ENCODE measurements at places on chromosomes 1 and 21.

GRCh38 chr1:203388683-203389082 is 37.8 kb upstream of the FMOD start:
- no peak for DNase-seq

DNA sequence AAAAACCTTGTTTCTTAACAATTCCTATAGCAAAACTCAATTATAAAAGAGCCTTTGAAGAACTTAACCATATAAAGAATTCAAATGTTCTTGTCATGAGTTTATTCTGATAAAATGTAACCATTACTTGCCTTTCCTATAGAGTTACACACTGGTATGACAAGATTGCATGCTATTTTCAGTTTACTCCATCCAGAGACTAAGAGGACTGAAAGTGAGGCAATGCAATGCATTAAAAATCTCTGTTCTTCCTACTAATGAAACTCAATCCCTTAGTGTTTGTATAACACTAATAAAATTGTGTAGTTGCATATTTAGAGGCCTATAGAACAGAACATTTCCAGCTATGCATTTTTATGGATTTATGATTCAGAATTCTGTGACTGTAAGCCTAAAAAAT is 88.1 kb downstream of the COP1 start:
- DNase-seq: no peak

DNA sequence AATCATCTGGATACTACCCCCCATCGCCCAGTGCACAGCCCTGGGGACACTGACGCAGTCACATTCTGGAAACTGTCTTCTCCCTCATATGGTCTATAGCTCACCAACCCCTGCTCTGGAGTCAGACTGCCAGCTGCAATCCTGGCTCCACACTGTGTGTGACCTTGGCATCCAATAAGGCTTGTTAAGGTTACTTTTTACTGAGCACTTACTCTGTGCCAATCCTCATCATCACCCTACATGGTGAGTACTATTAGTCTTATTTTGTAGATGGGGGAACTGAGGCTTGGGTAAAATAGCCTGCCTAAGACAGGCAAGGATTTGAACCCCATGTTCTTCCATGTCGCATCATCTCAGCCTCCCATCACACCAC is 34.9 kb downstream of the AHDC1 start:
- DNase-seq: no peak

DNA sequence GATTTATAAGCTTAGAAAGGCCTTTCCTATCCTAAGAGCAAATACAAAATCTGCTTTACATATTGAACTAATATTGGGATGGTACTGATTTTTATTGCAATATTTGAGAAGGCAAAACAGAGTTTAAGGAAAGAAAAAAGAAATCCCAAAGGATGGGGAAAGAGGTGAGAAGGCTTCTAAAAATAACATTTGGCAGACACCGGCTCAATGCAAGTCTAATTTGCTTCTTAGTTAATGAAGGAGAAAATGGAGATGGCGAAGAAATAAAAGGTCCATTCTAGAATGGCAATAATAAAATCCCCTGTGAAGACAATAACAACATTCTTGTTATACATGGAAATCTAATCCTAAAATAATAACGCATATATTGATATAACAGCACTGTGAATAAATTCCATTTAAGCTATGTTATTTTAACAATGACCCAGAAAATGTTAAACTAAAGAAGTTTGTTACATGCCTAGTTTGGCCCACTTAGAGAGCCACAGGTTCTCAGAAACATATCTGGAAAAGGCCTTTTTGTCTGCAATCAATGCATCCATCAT is 117.7 kb downstream of the HLCS start:
- DNase-seq: no peak

GRCh38 chr1:150332651-150333290 is 11.4 kb downstream of the PRPF3 start:
- DNase-seq: no peak

- DNase-seq: no peak
These were observed at the start of gene TNNT2 for GRCh38 chr1:201377611-201378092. TSS of gene TNNT2 (minus strand) at chr1:201377680. CDS start at chr1:201373254, 4,426 bp downstream.

DNA sequence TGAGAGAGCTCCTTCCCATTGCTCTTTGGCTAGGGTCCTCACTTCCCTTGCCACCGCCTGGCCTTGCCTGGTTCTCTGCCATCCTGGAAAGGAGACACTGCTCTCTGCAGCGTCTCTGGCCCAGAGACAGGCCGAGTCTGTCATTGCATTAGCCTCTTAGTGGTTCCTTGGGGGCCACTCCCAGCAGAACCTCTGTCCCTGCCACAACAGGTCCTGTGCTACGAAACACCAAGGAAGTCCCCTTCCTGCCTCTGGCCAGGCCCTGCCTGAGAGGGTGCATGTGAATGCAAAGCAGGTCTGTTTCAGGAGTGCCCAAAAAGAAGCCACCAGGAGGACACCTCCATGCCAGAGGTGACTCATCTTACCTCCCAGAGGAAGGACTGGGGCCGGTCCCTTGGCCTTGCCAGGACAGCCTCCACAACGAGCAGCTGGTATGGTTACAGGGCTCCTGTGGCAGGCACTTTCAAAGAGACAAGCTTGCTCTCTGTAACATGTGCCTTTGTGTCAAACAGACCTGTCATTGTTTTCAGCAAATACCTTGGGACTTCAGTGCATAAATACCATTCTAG is 59.6 kb downstream of the VPS26C start:
- DNase-seq: no peak

- no peak for DNase-seq
These were observed 75.5 kb upstream of the RAB3GAP2 start for GRCh38 chr1:220347654-220348175.

DNA sequence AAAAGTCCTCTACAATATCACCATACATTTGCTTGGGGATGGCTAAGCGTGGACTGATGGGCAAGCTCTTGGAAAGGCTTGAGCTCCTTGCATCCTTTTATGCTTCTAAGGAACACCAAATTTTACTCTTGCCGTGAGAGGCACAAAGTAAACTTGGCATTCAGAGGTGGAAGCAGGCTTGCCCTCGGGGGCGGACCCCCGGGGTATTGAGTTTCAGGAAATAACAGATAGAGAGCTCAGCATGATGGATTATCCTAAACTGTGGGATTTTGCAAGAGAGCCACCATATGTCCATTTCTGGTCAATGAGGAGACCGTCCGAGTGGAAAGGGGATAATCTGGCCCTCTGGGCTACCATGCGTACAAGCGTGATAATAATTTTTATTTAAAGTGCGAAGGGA is 14.0 kb downstream of the IFI16 start:
- DNase-seq: no peak

- DNase-seq: no peak
These were observed 65.5 kb downstream of the CASZ1 start for GRCh38 chr1:10730985-10731384.

GRCh38 chr1:31361607-31362006 is 11.3 kb downstream of the FABP3 start:
- no peak for DNase-seq

DNA sequence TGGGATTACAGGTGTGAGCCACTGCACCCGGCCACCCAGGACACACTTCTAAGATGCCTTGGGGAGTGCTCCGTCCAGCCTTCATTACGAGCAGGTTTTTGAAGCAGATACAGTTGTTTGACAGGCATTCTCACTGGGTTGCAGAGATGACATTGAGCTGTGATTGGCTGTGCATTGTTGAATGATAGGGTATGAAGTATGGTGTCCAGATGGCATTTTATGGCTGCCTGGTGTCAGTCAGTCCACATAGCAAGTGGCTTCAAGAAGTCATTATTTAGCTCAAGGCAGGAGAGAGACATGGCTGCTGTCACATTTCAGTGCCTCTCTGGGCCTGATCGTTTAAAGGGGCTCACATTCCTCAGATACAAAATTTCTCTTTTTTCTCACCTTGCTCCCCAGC is 14.8 kb upstream of the PADI2 start:
- DNase-seq: no peak

GRCh38 chr21:44949779-44950198 is 10.0 kb downstream of the SLX9 start:
- peak; percentile 84 for DNase-seq

GRCh38 chr21:38170283-38170682 is 86.5 kb upstream of the KCNJ15 start:
- no peak for DNase-seq

GRCh38 chr1:2837823-2838222 is 36.3 kb upstream of the TTC34 start:
- DNase-seq: no peak

GRCh38 chr1:205028924-205029323 is 14.1 kb upstream of the CNTN2 start:
- DNase-seq: no peak

DNA sequence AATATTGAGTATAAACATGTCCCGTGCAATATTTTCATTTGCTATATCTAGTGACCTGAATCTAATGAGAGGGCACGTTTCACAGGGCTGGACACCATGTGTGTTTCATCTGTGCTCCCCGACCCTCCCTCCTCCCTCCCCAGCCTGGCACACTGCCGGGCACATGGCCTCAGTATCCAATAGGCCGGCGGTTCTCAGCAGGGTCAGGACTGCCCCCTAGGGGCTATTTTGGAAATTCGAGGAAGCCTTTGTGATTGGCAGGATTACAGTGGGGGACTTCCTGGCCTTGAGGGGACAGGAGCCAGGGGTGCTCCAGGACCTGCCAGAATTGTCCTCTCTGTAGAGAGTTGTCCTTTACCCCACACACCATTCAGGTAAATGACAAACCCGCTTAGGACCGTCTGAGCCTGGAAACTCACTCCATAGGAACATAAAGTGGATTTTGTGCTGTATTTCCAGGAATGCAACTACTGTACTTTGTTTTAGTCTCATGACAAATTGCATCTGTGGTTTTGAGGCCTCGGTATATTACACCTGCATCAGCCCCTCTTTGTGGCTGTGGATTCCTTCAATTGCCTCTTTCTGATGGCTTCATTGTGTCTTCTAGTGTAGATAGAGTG is 109.5 kb upstream of the SIM2 start:
- no peak for DNase-seq

GRCh38 chr1:30023339-30024022 is 699.9 kb downstream of the MATN1 start:
- no peak for DNase-seq

DNA sequence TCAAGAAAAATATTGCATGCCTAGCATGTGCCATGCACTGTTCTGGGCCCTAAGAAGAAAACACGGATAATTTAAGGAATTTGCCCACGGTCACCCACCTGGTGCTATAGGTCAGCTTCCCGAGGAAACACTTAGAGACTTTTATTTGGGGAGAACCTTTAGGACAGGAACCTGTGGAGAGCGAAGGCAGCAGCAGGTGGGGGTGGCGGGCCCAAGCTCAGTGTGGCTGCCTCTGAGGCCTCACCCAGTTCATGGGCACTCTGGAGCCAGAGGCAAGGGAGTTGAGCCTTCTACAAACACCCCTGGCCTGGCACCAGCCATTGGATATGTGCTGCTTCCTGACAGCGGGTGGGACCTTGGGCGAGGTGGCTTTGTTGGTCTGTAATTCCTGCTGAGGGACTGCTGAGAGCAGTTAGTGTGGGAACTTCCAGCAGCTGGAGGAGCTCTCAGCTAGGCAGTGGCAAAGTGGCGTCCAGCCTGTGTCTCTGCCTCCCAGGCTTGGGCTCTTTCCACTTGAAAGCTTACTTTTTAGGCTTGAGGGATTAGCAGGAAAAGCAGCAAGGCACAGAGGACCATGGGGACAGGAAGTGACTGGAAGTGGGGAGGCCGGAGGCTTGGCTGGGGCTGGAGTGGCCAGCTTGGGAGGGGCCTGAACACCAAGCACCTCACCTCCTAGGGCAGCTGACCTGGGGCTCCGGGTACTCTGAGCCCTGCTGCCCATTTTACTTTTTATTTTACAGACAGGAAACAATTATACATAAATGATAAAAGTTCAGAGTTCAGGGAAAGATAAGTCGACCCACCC is 19.1 kb downstream of the MRPL37 start:
- no peak for DNase-seq

GRCh38 chr1:28986306-28986910 is 72.0 kb downstream of the EPB41 start:
- DNase-seq: no peak

- no peak for DNase-seq
These were observed 21.0 kb upstream of the PADI2 start for GRCh38 chr1:17140279-17140678.

DNA sequence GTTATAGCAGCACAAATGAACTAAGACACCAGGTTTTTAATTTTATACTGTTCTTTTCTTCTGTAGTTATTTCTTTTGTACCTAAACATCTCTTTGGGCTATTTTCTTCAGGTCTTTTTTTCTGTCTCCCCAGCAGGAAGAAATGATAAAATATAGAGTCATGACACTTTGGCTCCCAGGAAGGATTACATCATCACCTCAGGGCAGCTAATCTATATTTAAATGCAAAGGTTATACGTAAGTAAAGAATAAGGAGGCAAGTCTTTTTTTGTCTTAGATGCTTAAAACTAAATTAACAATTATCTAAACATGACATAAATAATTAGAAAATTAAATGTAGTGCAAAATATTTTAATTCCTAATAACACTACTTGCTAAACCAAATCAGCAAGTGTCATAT is 57.0 kb downstream of the WARS2 start:
- DNase-seq: no peak

DNA sequence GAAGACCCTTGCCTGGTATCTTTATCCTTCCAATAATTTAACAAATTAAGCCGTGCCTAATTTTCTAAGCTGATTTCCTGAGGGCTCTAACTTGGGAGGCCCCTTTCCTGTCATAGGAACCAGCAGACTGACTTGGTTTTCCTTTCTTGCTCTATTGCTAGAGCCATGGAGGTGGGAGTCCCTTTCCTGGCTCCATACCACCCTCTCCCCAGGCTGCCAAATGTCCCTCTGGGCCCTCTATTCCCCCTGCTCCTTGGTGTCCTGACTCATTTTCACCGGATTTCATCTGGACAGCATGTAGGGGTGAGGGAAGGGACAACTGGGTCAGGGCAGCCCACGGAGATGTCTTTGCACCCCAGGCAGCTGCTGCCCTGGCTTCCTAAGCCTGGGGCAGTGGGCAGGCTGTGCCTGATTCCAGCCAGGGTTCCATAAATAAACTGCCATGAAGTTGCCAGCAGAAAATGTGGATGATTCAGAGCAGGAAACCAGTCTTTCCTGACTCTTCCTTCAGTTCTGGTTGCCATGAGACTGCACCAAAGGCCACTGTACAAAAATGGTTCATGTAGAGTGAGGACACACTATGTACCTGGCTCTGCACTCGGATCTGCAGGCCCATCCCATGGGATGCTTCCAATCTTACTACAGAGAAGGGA is 38.0 kb upstream of the SERBP1 start:
- no peak for DNase-seq

DNA sequence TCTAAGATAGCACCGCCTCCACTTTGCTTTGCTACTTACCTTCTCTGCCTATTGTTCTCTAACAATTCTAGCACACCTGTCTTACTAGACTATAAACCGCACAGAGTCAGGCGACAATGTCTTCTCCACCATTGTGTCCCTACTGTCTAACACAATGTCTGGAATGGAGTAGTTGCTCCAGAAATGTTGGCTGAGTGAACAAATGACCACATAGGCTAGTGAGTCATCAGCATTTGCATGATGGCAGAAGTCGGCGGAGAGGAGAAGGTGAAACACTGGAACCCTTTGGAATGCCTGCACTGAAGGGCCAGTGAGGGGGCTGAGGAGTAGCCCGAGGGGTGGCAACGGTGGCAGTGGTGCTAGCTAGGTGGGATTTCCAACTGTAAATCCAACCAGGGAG is 14.0 kb upstream of the PABPC4 start:
- DNase-seq: no peak

GRCh38 chr1:53734650-53735211 is 4.2 kb downstream of the GLIS1 start:
- no peak for DNase-seq

GRCh38 chr1:7587773-7588456 is 183.2 kb upstream of the VAMP3 start:
- DNase-seq: no peak

- no peak for DNase-seq
These were observed 56.1 kb downstream of the SWT1 start for GRCh38 chr1:185213091-185213490.

- no peak for DNase-seq
These were observed 2.7 kb upstream of the PALMD start for GRCh38 chr1:99643021-99643779.

All from stimulated activated CD4-positive, alpha-beta T cell treated with anti-CD3 and anti-CD28 coated beads, Interleukin-4, amount 100 ng/mL, for 1 hour (primary cell).